ENCODE measurements at places on chromosomes 11 and 22. TPM values are rescaled to one million over a fixed set of nuclear protein-coding genes. Genes with fewer than 3 reads are reported as not detected.

DNA sequence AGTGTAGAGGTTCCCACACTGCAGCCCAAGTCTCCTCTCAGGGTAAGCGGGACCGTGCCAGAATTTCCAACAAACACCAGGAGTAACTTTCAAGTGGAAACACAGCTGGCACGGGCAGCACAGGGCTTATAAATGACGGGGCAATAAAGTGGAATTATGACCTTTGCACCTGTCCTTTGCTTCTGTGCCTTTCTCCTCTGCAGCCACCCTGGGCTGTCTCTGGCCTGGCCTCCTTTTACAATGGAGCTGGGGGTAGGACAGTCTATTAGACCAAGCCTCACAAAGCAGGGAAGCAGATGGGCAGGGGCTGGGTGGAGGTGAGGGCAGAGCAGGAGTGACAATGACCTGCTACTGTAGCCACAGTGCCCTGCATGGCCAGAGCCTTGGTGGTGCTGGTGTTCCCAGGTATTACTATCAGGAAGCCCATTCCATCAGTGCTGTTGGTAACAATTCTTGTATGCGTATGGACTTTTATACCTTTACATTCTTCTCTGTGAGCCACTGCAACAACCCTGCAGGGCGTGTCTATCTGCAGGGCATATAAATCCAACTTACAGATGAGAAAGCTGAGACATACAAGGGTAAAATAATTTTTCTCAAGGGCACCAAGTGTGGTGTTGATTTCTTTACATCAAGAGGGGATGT lies 387.8 kb downstream of the CTTN start:
- DNase-seq = no peak

- DNase-seq = peak; percentile 77
Measured at GRCh38 chr11:78050964-78051831, 12.5 kb upstream of the THRSP start.

DNA sequence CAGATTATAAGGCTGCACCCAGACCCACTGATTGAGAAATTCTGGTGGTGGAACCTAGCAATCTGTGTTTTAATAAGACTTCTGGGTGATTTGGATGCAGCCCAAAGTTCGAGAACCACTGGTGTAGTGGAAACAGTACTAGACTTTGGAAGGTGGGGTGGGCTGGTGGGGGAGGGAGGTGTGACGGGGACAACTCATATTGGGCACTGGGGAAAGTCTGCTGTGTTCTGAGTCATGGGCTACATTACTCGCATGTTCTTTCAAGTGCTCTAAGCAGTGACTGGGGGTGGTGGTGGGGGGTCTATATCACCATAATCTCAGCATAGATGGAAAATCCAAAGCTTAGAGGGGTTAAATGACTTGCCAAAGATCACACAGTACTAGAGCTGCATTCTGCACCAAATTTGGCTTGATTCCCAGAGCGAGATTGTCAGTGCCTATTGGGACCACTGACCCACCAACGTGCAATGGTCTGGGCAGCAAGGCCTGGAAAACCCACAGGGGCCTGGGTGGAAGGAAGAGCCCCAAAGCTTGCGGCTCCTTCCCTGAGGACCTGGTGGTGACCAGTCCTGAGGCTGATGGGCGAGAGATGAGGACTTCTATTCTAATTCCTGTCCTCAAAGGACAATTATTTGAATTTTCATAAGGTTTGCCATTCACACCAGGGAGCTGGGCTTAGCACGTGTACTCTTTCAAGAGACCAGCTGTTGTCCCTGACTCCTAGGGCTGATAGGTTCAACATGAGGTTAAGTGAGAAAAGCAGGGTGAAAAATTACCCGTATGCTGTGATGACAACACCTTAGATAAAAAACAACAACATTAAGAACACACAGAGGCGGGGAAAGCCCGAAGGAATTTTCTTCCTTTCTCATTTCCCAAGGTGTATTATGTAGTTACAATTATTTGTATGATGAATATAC lies 77.5 kb upstream of the NARS2 start:
- no peak for DNase-seq

Gene OR51B2
- total RNA-seq = not detected

DNA sequence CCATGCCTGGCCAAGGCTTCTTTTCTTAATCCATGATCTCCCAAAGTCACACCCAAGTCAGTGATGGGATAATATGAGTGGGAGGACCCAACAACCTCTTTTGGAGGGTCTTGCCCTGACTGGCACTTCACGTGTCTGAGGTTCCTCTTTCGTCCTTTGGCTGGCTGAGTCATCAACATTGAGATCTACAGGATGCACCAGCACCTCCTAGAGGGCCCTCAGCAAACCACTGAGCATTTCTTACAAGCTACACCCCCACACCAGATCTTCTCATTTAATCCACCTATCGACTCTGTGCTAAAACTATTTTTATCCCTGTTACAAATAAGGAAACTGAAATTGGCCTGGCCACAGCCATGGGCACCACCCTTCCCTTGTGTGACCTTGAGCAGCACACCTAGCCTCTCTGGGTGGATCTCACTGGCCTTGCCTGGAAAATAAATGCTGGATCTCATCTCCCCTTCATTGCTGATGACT lies 63.4 kb downstream of the FLI1 start:
- no peak for DNase-seq

- DNase-seq = no peak
Measured at GRCh38 chr22:47696776-47697175, 934.3 kb downstream of the TBC1D22A start.

Gene TBX1
- 0.54 TPM for total RNA-seq

Gene KRTAP5-11
- not detected for total RNA-seq

DNA sequence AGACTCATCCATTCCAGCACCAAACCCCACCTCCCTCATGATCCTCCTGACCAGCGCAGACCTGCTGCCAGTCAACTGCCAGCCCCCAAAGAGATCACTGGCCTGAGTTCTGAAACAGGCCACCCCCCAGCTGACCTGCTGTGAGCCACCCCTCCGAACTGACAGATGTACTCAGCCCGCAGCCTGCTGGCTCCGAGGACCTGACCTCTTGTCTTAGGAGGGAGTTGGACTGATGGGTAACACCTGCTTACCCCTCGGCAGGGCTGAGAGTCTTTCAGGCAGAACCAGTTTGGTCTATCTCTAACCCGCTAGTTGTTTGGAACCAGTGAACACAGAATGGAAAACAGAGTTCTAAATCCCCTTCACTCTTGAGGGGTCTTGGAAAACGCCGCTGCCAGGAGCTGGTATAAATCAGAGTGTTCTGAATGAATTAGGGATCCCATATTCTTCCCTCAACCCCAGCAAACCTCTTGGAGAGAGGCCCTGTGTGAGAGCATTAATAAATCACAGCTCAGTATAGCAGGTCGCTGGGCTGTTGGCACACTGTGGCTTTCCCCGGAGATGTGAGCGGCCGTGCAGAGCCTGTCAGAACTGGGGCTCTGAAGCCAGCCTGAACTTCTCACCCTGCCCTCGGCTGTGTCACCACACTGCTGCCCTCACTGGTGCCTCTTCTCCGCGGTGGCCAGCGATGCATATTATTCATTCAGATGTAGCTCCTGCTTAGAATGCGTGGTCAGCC lies 165.1 kb upstream of the NCAM1 start:
- DNase-seq = no peak

Gene OR51E2
- total RNA-seq = not detected

Gene SGSM1
- total RNA-seq = not detected

GRCh38 chr11:28582506-28582905 lies 474.3 kb downstream of the METTL15 start:
- DNase-seq = no peak

Gene RIBC2
- 1.7 TPM for total RNA-seq

Gene GAS2
- total RNA-seq = 0.63 TPM

Gene HTR3B
- not detected for total RNA-seq

- DNase-seq = peak; percentile 24
Measured at GRCh38 chr22:29701155-29701999, 18.4 kb upstream of the CABP7 start.

DNA sequence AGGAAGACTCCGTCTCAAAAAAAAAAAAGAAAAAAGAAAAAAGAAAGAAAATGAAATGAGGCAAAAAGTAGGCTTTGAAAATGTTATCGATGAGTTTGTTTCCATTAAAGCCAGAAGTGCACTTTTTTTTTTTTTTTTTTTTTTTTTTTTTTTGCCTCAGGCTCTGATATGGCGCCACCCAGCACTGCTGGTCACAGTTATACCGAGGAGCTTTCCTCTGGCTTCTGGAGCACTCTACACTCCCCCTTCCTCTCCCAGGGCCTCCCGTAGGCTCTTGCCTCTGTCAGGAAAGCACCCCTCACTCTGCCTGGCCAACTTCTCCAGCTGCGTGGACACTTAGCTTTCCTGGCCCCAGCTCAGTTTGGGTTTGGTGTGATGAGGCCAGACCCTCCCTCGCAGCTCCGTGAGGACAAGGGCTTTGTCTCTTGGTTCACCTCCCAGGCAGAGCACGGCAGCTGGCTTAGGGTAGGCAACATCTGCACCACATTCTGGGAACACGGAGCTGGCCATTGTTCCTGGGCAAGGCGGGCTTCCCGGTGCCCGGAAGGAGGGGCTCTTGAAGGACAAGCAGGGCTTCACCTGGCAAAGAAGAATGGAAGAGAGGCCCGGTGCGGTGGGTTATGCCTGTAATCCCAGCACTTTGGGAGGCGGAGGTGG lies 16.9 kb downstream of the FADS2 start:
- no peak for DNase-seq

Gene ZNF70
- 3.0 TPM for total RNA-seq

Gene LRRN4CL
- 0.41 TPM for total RNA-seq

Gene TRIM49
- total RNA-seq = not detected

All from foreskin keratinocyte (primary cell).